MG63 (cell line): ENCODE measurements at places on chromosomes 3 and 15. TPM values are rescaled to one million over a fixed set of nuclear protein-coding genes. Genes with fewer than 3 reads are reported as not detected.
A peak's percentile ranks its signal among the peaks of the same experiment; 100 is the strongest.

DNA sequence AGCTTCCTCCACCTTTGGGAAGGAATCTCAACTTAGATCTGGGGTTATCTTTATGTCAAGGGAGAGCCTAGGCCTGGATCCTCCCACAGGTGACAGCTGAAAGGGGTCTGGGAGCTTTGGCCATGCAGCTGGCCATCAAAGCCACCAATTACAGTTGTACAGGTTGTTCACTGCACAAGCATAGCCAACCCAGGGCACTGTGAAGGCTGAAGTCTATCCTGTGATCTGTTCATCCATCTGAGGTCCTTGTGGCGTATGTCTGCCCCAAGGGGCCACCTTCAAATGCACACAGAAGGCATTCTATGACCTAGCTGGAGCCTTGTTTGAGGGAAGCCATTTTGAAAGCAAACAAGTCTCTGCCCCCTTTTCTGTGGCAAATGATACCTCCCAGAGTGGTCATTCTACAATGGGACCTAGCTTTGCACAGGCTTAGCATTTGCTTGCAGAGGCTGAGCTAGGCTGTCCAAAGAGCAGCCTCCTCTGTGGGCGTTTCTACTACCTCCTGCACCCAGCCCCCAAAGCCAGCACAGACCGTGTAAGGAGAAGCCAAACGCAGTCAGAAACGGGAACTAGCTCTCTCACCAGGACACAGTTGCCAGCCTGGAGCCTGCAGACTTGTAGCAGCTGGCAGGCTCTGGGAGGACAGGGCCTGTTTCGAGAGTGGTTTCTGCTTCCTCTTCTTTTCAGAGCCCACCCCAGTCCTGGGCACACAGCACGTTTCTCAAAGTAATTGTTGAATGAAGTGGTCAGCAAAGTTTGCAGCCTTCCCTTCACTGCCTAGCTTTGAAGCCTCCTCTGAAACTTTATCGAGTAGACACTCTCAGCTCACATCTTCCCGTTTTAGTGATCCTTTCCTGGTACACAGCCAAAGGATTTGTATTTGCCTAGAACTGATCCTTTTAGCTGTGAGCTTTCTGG is 157.3 kb upstream of the SMAD3 start:
- DNase-seq: peak; percentile 47

DNA sequence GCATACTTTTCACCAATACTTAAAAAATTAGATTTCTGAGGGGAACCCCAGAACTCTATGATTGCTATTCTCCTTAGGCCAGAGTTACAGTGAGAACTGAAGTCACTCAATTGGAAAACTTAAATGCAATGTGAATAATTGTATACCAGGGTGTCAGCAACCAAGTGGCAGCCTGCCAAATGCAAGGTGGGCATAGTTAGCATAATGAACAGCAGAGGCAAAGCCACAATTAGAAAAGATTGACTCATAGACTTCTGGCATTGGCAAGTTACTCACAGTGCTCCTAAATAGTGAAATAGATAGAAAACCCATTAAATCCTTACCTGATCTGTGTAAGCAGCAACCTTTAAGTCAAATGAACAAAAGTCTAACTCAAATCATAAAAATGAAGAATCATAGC is 94.9 kb downstream of the BCHE start:
- no peak for DNase-seq

- DNase-seq: peak; percentile 52
Measured at GRCh38 chr15:77632534-77633133, at the start of gene LINGO1. Gene LINGO1 (minus strand): TSS chr15:77632912. CDS start chr15:77632315, 597 bp downstream.

GRCh38 chr3:147157631-147158030 is 248.7 kb downstream of the ZIC4 start:
- DNase-seq: no peak

CHDH gene
- 0.76 and 2.0 TPM in 2 replicates for total RNA-seq

DNA sequence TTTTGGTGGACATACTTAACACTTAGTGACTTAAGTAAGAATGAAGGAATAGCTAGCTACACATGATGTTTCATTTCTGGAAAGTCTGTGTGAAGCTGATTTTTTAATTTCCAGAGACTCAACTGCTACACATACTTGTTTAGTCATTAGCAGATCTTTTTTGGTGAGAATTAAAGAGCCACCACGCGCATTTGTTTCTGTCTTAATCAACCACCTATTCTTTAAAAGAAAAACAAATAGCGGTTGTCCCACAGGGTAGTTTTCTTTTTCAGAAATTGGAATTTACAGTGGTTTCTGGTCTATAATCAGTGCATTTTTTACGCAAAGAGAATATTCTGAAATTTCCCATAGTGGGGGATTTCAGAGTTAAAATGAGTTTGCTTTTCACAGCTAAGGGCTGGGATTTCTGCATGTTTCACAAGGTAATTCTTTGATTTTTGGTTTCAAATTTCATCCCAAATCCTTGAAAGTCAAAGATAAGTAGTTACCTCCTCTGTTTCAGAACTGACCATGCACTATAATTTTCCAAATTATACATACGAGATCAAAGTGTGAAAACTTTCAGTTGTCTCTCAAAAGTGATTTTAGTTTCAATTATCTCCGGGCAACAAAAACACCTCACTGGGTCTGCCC is 631.0 kb upstream of the GRM7 start:
- DNase-seq: no peak

CYP19A1 gene
- 0.69 TPM in 1 of 2 replicates, not detected in the other for total RNA-seq

DNA sequence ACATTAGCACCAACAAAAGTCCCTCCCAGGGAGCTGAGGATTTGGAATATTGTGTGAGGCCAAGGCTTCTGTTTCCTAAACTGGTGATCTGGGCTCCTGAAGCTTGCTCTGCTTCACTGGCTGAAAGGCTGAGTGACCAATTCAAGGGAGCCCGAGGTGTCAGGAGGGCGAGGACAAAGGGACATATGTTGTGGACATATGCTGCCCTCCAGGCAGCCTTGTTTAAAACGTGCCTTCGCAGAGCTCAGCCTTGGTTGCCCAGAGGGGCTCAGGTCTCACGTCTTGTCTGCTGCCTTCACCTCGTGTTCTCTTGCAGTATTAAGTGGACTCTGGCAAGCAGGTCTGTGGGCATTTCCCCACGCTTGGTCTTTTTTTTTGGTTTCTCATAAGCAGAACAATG is 7.0 kb downstream of the SLCO3A1 start:
- no peak for DNase-seq

DNA sequence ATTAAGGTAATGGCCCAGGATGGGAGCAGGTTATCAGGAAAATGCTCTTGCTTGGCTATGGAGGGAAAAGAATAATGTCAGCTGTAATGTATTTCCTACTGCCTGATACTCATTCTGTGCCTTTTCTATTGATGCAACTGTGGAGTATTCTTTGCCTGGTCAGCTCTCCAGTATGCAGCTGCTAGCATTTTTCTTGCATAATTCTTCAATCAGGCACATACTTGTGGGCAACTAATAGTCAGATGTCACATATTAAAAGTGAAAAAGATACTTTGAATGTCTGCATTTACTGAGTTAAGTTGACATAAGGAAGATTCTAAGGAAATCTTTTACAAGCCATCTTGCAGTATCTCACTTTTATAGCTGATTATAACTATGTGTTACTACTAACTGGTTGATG is 29.5 kb downstream of the CD80 start:
- no peak for DNase-seq

- DNase-seq: peak; percentile 22
Measured at GRCh38 chr3:126834596-126835471, 130.8 kb downstream of the CHCHD6 start.

MYNN gene
- total RNA-seq: 22.9 and 33.0 TPM in 2 replicates

DNA sequence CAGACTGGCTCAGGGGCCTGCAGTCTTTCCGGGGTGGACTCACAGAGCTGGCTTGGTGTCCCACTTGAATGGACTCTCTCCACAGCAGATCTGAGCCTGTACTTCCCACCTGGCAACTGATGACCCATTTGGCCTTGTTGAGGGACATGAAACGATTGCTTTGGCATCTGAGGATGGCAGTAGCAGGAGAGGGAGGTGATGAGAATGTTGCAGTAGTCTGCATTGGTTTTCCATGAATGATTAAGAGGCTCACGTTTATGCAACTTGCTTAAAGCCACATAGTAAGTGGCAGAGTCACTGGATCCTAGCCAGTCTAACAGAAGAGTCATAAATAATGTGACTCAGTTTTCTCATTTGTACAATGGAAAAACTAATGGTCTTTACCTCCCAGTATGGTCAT is 21.9 kb downstream of the IL20RB start:
- no peak for DNase-seq

DNA sequence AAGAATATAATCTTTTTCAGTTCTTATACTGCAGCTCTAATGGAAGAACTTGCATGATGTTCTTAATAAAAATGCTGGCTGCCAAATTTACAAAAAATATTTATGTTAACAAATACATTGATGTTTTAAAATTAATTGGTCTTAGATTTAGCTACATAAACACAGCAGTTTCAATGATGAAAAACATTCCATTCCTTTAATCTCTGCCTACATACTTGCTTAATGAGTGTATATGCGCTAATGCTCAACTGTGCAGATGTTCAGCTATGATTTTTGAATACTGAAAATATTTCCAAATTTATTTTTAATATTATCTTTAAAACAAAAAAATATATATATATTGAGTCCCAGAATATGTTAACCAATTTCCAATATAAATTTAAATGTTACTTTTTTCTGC is 867.4 kb downstream of the ROBO1 start:
- no peak for DNase-seq

ARNT2 gene
- 7.2 and 7.4 TPM in 2 replicates for total RNA-seq

GRCh38 chr15:90286678-90287077 is 21.2 kb downstream of the NGRN start:
- peak; percentile 37 for DNase-seq
